ENCODE measurements at places on chromosomes 11 and 22. TPM values are rescaled to one million over a fixed set of nuclear protein-coding genes. Genes with fewer than 3 reads are reported as not detected.

DNA sequence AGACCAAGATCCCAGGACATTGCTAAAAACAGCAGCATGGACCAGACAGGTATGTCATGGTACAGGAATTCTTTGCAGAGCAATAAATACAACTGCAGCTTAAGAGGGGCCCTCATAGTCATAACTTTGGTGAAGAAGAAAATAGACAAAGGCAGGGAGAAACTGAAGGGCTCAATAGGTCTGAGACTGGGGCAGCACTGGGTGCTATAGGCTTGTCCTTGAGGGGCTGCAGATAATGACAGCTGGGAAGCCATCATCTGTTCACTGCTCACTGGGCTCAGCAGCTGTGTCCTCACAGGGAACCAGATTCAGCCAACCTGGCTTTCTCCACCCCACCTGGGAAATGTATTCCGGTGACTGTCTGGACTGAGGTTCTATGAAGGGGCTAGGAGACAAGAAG, 68.4 kb downstream of the ZNF280B start:
- no peak for DNase-seq

GRCh38 chr11:108593214-108593922, at the start of gene EXPH5:
Gene EXPH5 (minus strand): TSS chr11:108593768. CDS start chr11:108593536, 232 bp downstream.
- peak; percentile 79 for DNase-seq

- no peak for DNase-seq
Observed at GRCh38 chr11:19441288-19441687, 200.5 kb upstream of the E2F8 start.

DNA sequence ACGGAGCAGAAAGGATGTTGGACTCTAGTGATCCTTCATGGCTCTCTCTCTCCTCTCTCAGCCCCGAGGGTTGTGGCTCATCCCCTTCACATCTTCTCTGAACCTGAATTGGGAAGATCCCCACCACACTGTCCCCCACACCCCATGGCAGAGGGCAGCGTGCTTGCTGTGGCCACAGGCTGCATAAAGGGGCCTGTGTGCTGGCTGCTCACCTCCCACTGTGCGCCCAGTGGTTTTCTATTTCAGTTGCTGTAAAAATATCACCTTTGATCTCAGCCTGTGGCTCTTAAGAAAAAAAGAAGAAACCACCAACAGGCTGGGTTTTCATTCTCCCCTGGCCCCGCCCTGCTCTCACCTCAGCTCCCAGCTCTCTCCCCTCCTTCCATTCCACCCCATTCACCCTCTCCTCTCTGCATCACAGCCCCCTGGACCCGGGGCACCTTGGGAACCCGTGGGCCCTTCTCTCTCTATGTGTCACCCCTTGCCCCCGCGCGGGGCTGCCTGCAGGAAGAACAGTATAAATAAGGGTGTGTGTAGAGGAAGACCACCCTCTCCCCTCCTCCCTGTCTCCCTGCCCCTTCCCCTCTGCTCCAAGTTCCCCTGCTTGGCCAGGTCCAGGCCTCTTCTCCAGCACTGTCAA, 25.8 kb upstream of the WNT11 start:
- no peak for DNase-seq

DNA sequence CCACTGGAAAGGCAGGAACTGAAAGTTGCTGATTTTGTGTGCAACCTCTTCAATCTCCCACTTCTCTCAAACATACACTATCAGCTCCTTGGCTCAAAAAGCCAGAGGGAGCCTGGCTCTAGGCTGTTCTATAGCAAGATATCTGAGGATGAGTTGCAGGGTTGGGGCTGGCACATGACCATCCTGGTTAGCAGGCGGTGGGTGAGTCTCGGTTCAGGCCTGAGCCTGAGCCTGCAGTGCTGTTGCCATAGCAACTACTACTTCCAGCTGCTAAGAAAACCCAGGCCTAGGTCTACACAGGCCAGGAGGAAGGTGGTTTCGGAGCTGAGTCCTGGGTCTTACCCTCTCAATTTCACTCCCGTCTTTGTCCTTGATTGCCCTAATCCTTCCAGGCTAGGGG, 39.0 kb downstream of the CWC15 start:
- DNase-seq, result no peak

GRCh38 chr11:73216465-73216864, 1.6 kb upstream of the P2RY2 start:
- DNase-seq, result no peak

DNA sequence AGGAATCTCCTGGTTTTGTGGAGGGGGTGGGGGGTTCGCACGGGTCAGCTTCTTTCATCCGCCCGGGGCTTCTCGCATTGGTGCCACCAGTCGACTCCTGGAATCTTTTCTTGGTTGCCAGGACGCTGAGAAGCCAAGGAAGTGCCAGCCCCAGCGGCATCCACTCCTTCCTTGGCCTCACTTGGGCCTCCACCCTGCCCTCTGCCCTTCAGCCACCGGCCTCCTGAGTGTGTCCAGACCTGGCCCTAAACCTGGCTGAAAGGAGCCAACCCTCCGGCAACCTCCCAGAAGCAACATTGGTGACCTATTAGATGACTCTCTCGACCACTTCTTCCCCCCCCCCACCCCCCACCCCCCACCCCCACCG, 518 bp upstream of the GALNT18 start:
- DNase-seq, result no peak

GRCh38 chr11:44467931-44468330, 97.5 kb upstream of the CD82 start:
- no peak for DNase-seq

GRCh38 chr11:48050304-48050703, 69.9 kb downstream of the PTPRJ start:
- DNase-seq, result no peak

DNA sequence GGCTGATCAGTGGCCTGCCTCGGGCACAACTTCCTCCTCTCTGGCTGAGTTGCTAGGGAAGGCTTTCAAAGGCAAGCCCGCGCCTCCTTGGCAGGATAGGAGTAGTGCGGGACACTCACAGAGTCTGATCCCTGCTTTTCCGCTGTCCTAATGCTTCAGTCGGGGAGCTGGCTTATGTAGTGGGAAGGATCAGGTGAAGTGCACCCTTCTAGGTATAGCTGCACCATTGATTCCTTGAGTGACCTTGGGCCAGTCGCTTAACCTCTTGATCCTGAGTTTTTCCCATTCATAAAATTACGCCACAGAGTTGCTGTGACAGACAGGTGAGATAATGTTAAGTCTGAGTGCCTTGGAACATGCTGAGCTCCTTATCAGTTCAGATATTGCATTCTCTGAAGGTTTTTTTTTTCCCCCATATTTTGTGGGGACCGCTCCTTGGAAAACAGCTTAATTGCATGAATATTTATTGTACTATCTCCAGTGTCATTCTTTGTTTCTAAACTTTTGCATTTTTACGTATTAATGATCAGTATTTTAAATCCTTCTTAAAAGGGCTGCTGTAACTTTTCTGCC, 961 bp downstream of the IPO7 start:
- no peak for DNase-seq

The RBM4B gene
- total RNA-seq, result 61.3 TPM

The APOA5 gene
- not detected for total RNA-seq

All from B cell (primary cell).